Thoracic aorta (tissue), 2 donors: ENCODE measurements at places on chromosomes 3 and 15.

GRCh38 chr3:14539384-14539741 is 779 bp downstream of the GRIP2 start:
- H3K27me3 ChIP-seq = no peaks in the 10 kb centered on the region
- peaks cover 17% of the 10 kb centered on the region for H3K4me1 ChIP-seq
- H3K27ac ChIP-seq = no peak overlapping the region
- no peak for DNase-seq
- no peaks in the 10 kb centered on the region for H3K36me3 ChIP-seq

DNA sequence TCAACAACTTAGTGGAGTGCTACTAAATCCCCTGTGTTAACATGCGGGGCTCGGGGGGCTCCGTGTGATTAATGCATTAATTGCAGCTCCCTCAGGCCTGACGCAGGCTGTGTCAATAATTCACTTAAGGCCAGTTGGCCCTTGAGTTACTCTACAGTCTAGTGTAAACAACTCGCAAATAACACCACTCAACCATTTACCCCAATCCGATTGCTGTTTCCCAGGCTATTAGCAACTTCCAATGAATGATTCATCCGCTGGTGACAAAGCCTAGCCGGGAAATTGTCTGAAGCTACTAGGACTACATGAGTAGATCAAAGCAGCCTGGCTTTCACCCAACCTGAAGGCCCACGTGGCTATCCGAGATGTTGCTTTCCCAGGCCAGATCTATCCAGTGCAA is 121.3 kb upstream of the SOX14 start:
- H3K4me3 ChIP-seq = no peak overlapping the region
- no peak overlapping the region for H3K27ac ChIP-seq
- no peaks in the 10 kb centered on the region for H3K27me3 ChIP-seq
- no peak for DNase-seq

GRCh38 chr3:10555263-10555662 is 49.9 kb upstream of the ATP2B2 start:
- no peak overlapping the region for H3K27ac ChIP-seq
- no peaks in the 10 kb centered on the region for H3K36me3 ChIP-seq
- DNase-seq = no peak
- H3K27me3 ChIP-seq = no peaks in the 10 kb centered on the region
- no peak overlapping the region for H3K4me3 ChIP-seq

DNA sequence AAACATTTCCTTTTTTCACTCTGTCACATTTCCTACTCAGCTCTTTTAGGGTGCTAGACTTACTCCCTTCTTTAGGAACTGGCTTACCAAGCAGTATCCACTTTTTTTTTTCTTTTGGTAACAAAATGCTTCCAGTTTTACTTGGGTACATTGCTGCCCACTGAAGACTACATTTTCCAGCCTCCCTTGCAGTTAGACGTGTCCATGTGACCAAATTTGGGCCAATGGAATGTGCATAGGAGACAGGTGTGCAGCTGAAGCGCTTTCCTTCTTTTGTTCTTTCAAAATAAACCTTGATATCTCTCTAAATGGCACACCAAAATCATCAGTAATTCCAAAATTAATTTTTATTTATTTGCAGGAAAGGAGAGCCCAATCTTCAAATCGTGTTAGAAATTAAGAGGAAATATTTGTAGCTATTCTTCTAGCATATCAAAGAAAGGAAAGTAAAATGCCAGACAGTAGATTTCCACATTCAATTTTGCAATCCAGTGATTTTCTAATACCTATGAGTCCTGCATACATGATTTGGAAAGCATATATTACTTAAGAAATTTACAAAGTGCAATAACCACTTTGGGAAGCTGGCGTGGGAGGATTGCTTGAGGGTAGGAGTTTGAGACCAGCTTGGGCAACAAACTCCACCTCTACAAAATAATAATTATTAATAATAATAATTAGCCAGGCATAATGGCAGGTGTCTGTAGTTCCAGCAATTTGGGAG is 422.0 kb upstream of the FRG2C start:
- H3K27me3 ChIP-seq = no peaks in the 10 kb centered on the region
- H3K4me3 ChIP-seq = no peak overlapping the region
- H3K4me1 ChIP-seq = no peaks in the 10 kb centered on the region
- DNase-seq = no peak

GRCh38 chr3:152642658-152643057 is 192.3 kb upstream of the P2RY1 start:
- no peak overlapping the region for H3K4me3 ChIP-seq
- peaks cover 10% of the 10 kb centered on the region for H3K4me1 ChIP-seq
- H3K27ac ChIP-seq = no peak overlapping the region
- no peaks in the 10 kb centered on the region for H3K36me3 ChIP-seq

DNA sequence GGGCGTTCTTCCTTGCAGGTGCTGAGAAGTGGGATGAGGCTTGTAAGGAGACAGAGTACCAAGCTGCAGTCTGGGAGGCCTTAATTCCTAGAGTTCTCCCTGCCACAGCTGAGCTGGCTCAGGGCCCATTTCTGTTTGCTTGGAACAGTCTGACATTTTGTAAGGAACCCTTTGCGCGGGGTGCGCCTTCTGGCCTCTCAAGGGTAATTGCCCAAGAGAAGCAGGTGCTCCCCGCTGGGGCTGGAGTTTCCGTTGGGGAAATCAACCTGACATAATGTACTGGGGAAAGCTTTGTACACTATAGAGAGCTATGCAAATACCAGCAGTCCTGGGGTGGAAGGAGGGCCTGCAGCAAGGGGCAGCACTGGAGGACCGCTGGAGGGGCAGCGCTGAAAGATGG is 83.6 kb downstream of the HMG20A start:
- no peaks in the 10 kb centered on the region for H3K36me3 ChIP-seq
- H3K27ac ChIP-seq = no peak overlapping the region
- no peak for DNase-seq
- no peak overlapping the region for H3K4me3 ChIP-seq
- H3K4me1 ChIP-seq = peaks cover 28% of the 10 kb centered on the region
- H3K27me3 ChIP-seq = no peaks in the 10 kb centered on the region

GRCh38 chr3:14514323-14514720 is 25.8 kb downstream of the GRIP2 start:
- no peak for DNase-seq
- H3K4me3 ChIP-seq = no peak overlapping the region
- H3K27ac ChIP-seq = no peak overlapping the region
- H3K27me3 ChIP-seq = no peaks in the 10 kb centered on the region

- DNase-seq = no peak
- no peaks in the 10 kb centered on the region for H3K36me3 ChIP-seq
- no peak overlapping the region for H3K27ac ChIP-seq
- no peak overlapping the region for H3K4me3 ChIP-seq
- no peaks in the 10 kb centered on the region for H3K4me1 ChIP-seq
These were observed 349.3 kb downstream of the MFSD1 start for GRCh38 chr3:159151130-159151529.

DNA sequence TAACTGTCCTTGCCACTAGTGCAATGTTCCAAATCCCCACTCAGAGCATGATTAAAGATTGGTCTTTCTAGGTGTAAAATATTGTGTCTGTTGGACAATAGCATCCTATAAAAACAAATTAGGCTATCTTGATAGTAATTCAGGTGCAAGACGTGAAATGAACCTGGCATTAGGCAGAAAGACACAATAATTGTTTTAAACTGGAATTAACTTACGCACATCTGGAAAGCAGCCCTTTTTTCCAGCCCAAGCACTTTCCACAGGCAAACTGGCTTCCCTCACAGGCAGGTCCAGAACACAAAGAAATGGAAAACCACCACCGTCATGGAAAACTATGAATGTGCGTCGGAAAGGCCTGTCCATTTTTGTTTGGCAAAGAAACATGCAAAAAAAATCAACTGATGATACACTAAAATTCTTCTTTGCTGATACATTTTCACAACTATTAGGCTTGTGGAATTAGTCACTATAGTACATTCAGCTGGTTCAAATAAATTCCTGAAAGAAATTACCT is 474.7 kb upstream of the IL12A start:
- no peaks in the 10 kb centered on the region for H3K4me1 ChIP-seq
- no peak overlapping the region for H3K27ac ChIP-seq
- DNase-seq = no peak
- no peaks in the 10 kb centered on the region for H3K27me3 ChIP-seq

- DNase-seq = no peak
- H3K36me3 ChIP-seq = no peaks in the 10 kb centered on the region
- H3K4me3 ChIP-seq = no peak overlapping the region
- no peak overlapping the region for H3K27ac ChIP-seq
- no peaks in the 10 kb centered on the region for H3K27me3 ChIP-seq
These were observed 14.6 kb downstream of the PLSCR2 start for GRCh38 chr3:146454796-146455195.

GRCh38 chr15:76337059-76337695 is 604 bp downstream of the ISL2 start:
- peak overlapping the region; percentile 50 for H3K4me3 ChIP-seq
- H3K36me3 ChIP-seq = no peaks in the 10 kb centered on the region
- peaks cover 17% of the 10 kb centered on the region for H3K4me1 ChIP-seq
- H3K27me3 ChIP-seq = peaks cover 60% of the 10 kb centered on the region
- H3K27ac ChIP-seq = no peak overlapping the region
- no peak for DNase-seq

GRCh38 chr15:61889706-61890105 is 170.5 kb downstream of the VPS13C start:
- H3K36me3 ChIP-seq = peaks cover 10% of the 10 kb centered on the region
- no peak for DNase-seq
- H3K27ac ChIP-seq = no peak overlapping the region
- no peaks in the 10 kb centered on the region for H3K4me1 ChIP-seq

- no peaks in the 10 kb centered on the region for H3K27me3 ChIP-seq
- H3K4me1 ChIP-seq = peaks cover 4% of the 10 kb centered on the region
- no peaks in the 10 kb centered on the region for H3K36me3 ChIP-seq
- no peak for DNase-seq
- peak overlapping the region; percentile 84 for H3K4me3 ChIP-seq
These were observed 1.1 kb downstream of the MCF2L2 start for GRCh38 chr3:183427196-183427875.

DNA sequence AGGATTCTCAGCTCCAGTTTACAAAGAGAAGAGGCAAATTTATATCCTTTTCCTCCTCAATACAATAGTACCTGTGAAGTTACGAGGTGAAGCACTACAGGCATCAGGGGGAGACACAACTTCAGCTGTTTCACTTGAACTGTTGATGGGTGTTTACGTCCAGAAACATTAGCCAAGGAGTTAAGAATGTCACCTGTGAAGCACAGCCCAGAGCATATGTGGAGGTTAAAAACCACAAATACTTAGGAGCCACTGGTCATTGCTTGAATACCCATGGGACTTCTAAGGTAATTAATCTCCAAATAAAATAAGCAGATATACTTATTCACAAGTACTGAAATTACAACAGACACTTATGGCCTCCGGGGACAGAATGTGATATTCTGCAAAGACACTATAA is 246.5 kb downstream of the ULK4 start:
- H3K27me3 ChIP-seq = no peaks in the 10 kb centered on the region
- no peak overlapping the region for H3K4me3 ChIP-seq
- H3K36me3 ChIP-seq = no peaks in the 10 kb centered on the region
- no peak overlapping the region for H3K27ac ChIP-seq

DNA sequence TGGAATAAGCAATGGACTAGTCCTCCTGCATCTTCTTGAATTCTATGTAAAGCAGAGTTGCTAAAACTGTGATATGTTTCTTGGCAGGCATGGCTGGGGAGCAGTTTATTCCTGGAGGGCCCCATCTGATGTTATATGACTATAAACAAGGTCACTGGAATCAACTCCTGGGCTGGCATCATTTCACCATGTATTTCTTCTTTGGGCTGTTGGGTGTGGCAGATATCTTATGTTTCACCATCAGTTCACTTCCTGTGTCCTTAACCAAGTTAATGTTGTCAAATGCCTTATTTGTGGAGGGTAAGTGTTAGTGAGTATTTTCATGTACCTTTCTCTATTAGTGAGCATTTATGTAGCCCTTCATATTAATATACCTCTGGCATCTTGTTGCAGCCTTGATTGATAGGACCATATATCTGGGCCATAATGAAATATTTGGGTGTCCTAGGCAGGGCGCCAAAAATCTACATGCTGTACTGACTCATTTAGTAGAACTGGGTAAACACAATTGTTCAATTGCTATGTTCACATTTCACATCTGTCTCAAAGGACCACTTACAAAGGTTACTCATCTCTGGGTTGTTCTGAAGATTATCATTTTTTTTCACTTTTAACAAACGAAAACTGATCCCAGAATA is 52.6 kb upstream of the ADGRG7 start:
- peaks cover 5% of the 10 kb centered on the region for H3K36me3 ChIP-seq
- H3K4me1 ChIP-seq = no peaks in the 10 kb centered on the region
- no peak overlapping the region for H3K4me3 ChIP-seq
- no peaks in the 10 kb centered on the region for H3K27me3 ChIP-seq

- H3K4me3 ChIP-seq = no peak overlapping the region
- H3K36me3 ChIP-seq = no peaks in the 10 kb centered on the region
- H3K4me1 ChIP-seq = peaks cover 15% of the 10 kb centered on the region
- no peak for DNase-seq
- H3K27ac ChIP-seq = no peak overlapping the region
- H3K27me3 ChIP-seq = no peaks in the 10 kb centered on the region
These were observed 37.2 kb downstream of the BHLHE40 start for GRCh38 chr3:5016211-5017161.

DNA sequence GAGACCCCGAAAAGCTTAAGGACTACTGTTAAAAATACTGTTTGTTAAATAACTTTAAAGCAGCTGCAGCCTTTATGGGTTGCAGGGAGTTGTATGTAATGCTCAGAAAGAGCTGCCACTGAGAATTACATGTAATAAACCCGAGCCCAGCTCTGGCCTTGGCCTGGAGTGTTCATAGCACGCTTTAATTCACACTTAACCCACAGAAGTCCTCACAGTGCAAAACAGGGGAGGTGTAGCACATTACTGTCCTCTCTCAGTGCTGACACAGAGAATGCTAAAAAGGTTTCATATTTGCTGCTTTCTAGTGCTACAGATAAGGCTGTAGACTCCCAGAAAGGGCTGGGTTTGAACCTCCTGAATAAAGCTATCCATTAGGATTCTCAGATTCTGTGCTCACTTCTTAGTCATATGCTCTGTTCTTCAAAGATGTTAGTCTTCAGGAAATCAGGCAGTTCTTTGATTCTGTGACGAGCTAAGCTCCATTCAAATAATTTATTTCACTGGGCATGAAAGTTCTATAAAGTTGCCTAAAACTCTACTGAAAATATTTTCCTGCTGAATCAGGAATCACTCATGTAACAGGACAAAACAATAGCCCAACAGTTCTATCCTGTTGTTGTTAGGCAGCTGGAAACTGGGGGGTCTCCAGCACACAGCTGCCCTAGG is 108.0 kb downstream of the SENP2 start:
- H3K27me3 ChIP-seq = no peaks in the 10 kb centered on the region
- H3K4me3 ChIP-seq = no peak overlapping the region
- H3K4me1 ChIP-seq = no peaks in the 10 kb centered on the region
- H3K36me3 ChIP-seq = no peaks in the 10 kb centered on the region
- H3K27ac ChIP-seq = no peak overlapping the region
- no peak for DNase-seq
